ENCODE measurements at places on chromosomes 5 and 9.

- no peak for DNase-seq
Observed at GRCh38 chr5:138949988-138950387, 74.9 kb upstream of the LRRTM2 start.

GRCh38 chr5:65203746-65204145, 278.0 kb downstream of the ADAMTS6 start:
- no peak for DNase-seq

DNA sequence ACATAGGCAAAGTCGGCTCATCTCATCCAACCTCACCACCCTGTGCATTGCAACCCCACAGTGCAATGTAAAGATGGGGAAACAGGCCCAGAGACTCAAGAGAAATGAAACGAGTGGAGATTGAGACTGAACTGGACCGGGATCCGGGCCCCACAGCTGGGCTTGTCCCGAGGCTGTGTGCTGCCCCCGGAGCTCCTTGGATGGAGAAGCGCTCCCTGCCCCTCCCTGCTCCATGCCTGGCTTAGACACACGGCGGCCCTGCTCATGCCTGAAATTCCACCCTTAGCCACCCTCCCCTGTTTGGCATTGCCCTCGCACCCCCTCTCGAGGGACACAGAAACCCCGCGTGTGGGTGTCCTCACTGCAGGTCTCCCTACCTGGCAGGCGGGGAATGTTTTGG, 27.2 kb upstream of the FCN1 start:
- no peak for DNase-seq

- DNase-seq: no peak
Observed at GRCh38 chr5:180140079-180140554, 68.6 kb upstream of the RNF130 start.

- no peak for DNase-seq
Observed at GRCh38 chr5:95449460-95449859, 58.3 kb downstream of the FAM81B start.

DNA sequence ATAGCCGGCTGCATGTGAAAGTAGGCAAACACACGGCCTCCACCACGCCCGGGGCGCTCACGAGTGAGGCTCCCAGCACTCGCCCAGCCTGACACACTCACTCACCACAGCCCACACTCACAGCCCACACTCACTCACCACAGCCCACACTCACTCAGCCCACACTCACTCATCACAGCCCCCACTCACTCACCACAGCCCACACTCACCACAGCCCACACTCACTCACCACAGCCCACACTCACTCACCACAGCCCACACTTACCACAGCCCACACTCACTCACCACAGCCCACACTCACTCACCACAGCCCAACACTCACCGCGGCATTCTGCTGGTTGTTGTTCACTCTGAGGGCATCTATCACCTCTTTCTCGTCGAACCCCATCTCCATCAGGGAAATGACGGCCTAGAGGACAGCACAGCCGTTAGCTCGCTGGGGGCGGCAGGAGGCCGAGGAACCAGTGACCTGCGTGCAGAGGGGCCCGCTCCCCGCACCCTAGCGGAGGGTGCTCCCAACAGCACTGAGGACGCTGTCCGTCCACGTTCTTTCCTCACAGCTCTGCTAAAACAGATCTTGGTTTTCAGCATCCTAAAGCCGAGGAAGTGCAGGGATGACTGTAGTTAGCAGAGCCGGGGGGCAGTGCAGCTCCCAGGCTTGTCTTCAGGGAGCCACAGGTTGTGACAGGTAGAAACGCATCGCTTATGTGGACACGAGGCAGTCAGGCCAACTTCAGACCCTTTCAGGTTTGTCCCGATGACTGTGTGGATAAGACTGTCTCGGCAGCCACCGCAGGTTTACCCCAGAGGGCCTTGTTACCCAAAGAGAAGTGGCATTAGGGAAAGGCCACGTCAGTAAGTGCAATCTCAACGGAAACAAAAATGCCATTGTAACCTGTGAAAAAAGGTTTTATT, 21.6 kb downstream of the UBAC1 start:
- DNase-seq: no peak

- DNase-seq: no peak
Observed at GRCh38 chr9:38117651-38118050, 48.6 kb upstream of the SHB start.

- no peak for DNase-seq
Observed at GRCh38 chr9:114283551-114284111, 39.3 kb upstream of the ORM1 start.

DNA sequence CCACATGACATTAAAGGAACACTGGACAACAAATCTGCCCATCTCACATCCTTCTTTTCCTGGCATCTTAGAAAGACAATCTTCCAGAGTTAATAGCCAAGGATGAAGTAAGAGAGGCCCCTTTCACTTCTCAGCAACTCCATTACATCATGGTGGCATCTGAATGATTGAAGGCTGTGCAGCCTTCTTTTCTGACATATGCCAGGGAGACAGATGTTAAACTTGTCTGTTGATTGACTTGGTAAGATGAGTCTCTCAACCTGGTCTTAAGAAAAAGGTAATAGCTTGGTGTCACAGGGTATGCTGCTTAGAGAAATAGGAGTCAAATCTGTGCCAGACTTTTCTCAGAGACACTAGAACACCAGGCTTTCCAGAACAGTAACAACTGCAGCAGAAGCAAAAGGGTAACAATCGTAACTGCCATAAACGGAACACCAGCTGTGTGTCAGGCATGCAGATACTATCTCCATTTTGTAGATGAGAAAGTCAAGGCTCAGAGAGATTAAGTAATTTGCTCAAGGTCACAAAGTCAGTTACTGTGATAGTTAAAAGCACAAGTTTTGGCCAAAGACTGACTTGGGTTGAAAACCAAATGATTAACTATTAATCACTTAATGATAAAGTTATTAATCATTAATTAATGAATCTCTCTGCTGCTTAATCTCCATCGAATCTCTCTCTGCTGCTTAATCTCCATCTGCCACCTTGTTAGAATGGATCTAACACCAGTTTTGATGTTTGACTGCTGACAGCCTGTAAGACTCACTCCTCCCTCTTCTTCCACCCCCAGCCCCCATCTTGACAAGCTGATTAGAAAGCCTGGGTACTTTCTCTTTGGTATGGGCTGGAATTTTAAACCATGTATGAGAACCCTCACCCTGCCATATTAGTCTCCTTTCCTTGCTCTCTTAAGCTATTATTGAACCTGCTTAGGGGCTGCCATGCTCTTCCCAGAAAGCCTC, 353.5 kb downstream of the ENC1 start:
- no peak for DNase-seq

- DNase-seq: no peak
Observed at GRCh38 chr9:115690786-115691496, 462.6 kb upstream of the PAPPA start.

GRCh38 chr5:32538031-32538547, 47.3 kb upstream of the SUB1 start:
- no peak for DNase-seq

- peak; percentile 32 for DNase-seq
Observed at GRCh38 chr5:172733131-172733973, 37.6 kb downstream of the DUSP1 start.

GRCh38 chr5:151601391-151601790, 10.3 kb upstream of the FAT2 start:
- no peak for DNase-seq

GRCh38 chr5:31725996-31726395, 87.1 kb downstream of the PDZD2 start:
- no peak for DNase-seq

DNA sequence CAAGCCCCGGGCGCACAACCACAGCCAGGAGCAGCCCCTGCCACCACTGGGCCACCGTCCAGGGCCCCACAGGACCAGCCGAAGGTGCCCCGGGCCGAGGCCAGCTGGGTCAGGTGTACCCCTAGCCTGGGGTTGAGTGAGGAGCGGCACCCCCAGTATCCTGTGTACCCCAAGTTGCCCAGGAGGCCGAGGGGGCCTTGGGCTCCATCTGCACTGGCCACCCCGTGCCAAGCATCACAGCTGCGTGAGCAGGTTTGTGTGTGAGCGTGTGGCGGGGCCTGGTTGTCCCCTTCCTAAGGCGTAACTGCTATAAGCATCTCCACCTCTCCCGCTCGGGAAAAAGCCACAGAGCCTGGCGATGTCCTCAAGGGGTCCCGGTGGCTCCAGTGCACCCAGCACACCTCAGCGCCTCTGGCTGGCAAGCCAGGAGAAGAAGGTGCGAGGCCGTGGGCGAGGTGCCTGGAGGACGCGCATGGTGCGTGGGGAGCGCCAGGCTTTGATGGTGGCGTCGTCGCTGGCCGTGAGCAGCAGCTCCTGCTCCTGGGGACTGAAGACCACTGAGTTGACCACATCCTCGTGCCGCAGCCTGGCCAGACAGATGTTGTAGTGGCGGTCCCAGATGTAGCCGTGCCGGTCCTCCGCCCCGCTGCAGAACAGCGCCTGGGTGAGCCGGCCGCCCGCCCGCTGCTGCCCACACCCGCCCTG, 3.9 kb downstream of the FBXW5 start:
- no peak for DNase-seq

DNA sequence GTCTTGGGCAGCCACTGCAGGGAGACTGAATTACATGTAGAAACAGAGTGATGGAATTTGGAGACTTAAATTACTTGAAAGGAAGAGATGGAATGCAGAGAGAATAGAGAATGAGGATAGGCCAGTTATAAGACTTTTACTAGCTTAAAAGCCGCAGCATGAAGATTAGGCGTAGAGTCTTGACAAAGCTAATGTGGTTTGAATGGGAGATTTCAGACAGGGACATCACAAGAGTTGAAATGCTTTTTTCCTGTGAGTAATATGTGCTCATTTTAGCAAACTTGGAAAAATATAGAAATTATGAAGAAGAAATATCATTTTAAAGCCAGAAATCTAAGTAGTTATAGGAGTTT, 7.5 kb downstream of the CENPP start:
- DNase-seq: no peak

DNA sequence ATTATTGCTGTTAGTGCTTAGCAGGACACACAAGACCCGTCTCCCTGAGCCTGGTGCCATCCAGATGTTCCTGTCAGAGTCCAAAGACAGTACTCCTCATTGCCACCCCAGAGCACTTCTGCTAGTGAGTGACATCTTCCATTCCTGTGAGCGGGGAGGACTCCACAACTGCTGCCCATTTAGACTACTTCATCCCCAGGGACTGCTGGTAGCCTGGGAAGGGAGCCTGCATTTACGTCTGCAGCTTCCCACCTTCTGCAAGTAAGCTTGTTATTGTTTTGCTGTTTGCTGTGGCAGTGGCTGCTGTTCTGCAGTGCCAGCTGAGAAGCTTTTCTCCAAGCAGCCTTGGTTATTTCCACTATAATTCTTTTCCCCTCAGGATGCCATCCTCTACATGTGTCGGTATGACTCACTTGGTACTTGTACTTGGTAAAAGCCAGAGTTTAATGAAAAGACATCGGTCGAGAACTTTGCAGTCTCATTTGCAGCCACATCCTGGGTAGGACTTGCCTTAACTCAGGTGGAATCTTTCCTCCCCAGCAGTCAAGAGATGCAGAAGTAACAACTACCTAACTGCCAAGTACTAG, 10.6 kb upstream of the MAP1B start:
- DNase-seq: no peak

GRCh38 chr5:144191998-144192397, 21.3 kb downstream of the KCTD16 start:
- peak; percentile 70 for DNase-seq

DNA sequence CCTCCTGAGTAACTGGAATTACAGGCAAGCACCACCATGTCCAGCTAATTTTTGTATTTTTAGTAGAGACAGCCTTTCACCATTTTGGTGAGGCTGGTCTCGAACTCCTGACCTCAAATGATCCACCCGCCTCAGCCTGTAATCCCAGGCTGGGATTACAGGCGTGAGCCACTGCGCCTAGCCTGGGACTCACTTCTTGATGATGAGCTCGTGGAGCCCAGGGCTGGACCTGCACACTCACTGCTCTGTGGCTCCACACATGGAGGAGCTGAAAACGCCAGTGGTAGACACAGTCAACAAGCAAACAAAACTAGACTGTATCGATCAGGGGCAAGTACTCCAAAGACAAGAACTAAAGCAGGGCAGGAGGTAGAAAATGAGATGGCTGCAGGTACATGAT, 59.8 kb upstream of the RPL26L1 start:
- DNase-seq: no peak

DNA sequence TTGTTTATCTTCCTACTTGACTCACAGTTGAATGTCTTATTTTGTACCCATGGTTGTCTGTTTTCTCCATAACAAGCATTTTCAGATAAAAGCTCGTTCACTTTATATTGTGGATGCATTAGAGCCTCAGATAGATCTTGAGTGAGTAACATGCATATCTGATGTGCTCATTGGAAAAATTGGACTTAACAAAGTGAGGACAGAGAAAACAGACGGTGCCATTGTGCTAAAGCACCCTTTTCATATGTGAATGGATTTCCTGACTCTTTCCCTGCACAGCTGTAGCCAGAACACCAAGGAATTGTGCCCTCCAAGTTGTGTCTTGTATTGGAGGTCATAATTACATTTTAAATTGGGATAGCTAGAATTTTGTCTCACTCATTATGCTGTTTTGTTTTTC, 325.8 kb upstream of the MEF2C start:
- DNase-seq: no peak

DNA sequence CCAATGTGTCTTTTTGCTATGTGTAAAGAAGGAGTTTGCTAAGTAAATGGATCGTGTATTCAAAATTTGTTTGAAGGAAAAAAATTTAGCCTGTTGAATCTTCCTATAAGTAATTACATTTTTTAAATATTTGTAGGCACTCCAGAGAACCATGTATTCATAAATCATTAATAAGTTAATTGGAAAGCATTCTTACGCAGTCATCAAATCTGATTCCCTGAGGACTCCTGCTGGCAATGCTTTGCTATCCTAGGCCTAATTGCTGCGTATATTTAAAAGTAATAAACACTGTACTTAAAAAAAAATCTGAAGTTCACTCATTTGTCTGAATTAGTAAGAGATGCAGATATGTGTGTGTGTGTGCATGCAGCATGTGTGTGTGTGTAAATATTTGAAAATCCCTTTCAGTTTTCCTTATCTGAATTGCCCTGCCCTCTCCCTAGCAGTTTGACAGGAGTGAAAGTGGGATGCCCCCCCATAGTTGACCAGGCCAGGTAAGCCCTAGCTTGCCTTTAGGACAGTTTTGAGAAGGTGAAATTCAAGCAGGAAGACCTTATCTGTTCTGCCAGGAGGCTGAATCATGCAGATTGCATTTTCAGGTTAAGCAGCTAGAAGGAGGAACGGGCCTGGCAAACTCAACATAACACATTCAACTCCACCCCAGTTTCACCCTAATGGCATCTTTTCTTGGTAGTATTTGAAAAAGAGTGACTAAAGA, 81.2 kb upstream of the DNAH5 start:
- DNase-seq: no peak
